Hepatocyte (in vitro differentiated cells): ENCODE measurements at places on chromosomes 12 and 14. TPM values are rescaled to one million over a fixed set of nuclear protein-coding genes. Genes with fewer than 3 reads are reported as not detected.

The PTPRQ gene
- polyA plus RNA-seq, result 0.13 TPM in 1 of 2 replicates, not detected in the other

The ARHGDIB gene
- polyA plus RNA-seq, result 14.2 and 24.5 TPM in 2 replicates

The NXPH4 gene
- 2.7 and 3.3 TPM in 2 replicates for polyA plus RNA-seq

The SCNN1A gene
- polyA plus RNA-seq, result 28.4 and 30.0 TPM in 2 replicates

The GPRC5D gene
- not detected in 2 replicates for polyA plus RNA-seq

The C14orf39 gene
- polyA plus RNA-seq, result 0.45 TPM in 1 of 2 replicates, not detected in the other

The RTN1 gene
- polyA plus RNA-seq, result 1.1 and 1.5 TPM in 2 replicates

The RTL1 gene
- 1.4 TPM in 2 replicates for polyA plus RNA-seq

The ITGB7 gene
- 1.0 TPM in 1 of 2 replicates, not detected in the other for polyA plus RNA-seq

The RBMS2 gene
- 15.9 and 18.8 TPM in 2 replicates for polyA plus RNA-seq

The FLVCR2 gene
- 7.7 and 9.5 TPM in 2 replicates for polyA plus RNA-seq

GRCh38 chr12:5124401-5124800 lies 80.7 kb downstream of the KCNA5 start:
- no peak for DNase-seq

- no peak for DNase-seq
These were observed 502.7 kb downstream of the SOX5 start for GRCh38 chr12:23446746-23447145.

DNA sequence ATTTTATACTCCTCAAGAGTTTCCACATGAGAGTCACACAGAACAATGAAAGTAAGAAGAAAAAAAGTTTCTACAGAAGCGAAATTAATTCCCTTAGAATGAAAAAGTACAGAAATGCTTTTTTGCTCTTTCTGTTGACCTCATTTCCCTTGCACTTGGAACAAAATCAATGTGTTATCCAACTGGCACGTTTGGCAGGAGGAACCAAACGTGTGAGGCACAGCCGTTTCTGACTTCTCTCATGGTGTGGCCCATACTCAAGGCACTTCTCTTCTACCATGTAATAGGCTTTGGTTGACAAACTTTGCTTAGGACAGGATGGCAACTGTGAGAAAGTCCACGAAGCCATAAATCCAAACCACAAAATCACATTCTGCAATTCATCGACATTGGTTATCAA lies 297.0 kb downstream of the FUT8 start:
- no peak for DNase-seq

DNA sequence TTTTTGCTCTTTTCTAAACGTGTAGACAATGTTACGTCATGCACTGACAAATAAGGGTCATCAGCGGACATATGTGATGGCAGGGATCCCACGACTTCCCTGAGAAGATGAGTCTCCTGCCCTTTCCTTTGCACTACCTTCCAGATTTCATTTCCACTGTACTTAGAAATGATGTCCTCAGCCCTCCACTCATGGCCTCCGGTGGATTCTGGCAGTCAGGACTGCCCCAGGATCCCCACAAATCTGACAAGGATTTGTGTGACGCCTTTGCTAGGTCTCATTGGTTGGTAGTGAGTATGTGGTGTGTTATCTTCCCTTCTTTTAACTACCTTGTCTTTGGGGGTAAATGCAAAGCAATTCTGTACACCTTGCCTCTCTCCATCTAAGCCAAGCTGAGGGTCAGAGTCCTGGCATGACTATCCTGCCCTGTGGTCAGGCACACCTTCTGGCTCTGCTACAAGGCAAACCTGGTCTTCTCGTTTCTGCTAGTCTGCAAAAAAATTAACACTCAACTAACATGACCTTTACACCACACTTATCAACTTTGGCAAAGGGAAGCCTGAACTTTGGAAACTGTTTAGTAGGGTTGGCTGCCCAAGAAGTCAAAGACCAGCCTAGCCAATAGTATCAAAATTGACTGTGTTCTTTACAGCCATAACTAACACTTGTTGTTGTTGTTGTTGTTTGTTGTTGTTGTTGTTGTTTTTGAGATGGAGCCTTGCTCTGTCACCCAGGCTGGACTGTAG lies 17.3 kb upstream of the DHRS4 start:
- no peak for DNase-seq

DNA sequence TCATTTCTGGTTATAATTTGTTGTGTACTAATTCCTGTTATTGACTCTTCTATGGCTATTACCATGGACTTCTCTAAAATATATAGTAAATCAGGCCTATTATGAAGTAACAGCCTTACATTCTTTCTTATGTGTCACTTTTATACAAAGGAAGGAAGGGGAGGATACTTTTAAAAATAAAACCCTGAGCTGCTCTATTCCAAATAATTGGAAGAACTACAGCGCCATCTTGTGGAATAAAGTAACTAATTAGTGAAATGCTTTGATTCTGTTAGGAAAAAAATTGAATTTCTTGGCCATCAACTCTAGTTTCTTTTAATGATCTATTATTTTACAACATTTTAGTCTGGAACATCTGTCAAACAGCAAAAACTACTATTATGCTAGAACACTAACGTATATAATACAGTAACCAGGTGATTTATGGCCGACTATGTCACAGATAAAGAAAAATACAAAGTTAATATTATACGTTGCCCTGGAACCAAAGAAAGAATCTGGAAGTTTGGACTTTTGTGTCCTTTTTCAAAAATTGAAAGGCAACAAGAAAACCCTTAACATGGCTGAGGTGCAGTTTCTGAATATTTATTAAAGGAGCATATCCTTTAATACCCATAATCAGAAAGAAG lies 55.0 kb upstream of the NELL2 start:
- peak; percentile 88 for DNase-seq

- no peak for DNase-seq
These were observed 86.7 kb downstream of the CHGA start for GRCh38 chr14:93009471-93010129.

- DNase-seq, result no peak
These were observed 82.3 kb downstream of the SPPL3 start for GRCh38 chr12:120821878-120822277.

- peak; percentile 62 for DNase-seq
These were observed 18.1 kb downstream of the RFC5 start for GRCh38 chr12:118034429-118035189.

- DNase-seq, result no peak
These were observed 3.2 kb downstream of the DGLUCY start for GRCh38 chr14:91116913-91117588.

GRCh38 chr14:23421594-23421993 lies 13.5 kb upstream of the MYH6 start:
- no peak for DNase-seq

GRCh38 chr12:114913871-114914801 lies 230.2 kb upstream of the TBX3 start:
- no peak for DNase-seq

DNA sequence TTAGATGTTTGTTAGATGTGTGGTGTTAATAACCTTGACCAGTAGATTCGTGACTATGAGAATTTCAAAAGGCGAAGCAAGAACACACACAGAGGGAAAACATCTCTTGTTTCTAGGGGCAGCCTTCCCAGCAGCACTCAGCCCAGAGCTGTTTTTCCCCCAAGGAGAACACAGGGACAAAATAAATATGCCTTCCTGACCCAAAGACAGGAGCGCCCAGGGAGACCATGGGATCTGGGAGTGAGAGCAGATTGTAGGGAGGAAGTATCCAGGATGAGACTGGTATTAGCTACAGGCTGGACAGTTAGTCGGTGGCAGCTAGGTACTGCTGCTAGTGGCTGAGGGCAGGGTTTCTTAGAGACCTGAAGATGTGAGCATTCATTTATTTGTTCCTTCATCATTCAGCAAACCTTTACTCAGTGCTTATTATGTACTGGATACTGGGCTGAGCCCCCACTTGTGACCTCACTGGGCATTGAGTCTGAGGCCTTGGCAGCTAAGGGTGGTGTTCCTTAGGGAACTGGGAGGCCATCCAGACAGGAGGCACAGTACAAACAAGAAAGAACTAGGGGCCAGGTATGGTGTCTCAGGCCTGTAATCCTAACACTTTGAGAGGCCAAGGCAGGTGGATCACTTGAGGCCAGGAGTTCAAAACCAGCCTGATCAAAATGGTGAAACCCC lies 469.8 kb downstream of the ZFP36L1 start:
- no peak for DNase-seq

DNA sequence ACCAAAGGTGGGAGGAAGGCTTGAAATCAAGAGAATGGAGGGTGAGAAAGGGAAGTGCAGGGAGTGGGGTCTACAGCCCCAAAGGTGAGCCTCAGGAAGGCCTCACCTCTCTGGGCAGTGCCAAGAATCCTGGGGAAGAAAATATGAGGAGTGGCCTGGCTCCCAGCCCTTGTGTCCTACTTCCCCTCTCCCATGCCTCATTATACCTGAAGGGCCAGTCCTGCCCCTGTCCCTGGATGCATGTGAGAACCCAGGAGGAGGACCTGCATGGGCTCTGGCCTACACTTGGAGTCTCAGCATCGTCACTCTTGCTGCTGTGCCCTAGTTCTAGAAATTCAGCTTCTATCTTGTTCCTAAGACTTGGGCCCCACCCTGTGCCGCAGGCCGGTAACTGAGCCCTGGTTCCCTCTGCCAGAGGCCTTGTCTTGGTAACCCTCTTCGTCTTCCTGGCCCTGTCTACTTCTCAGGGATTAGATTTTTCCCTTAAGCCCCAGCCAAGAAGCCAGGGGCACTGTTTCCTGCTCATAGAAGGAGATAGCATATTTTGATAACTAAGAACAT lies 10.9 kb upstream of the MYH7 start:
- no peak for DNase-seq

GRCh38 chr12:116048879-116049278 lies 228.6 kb downstream of the MED13L start:
- no peak for DNase-seq

DNA sequence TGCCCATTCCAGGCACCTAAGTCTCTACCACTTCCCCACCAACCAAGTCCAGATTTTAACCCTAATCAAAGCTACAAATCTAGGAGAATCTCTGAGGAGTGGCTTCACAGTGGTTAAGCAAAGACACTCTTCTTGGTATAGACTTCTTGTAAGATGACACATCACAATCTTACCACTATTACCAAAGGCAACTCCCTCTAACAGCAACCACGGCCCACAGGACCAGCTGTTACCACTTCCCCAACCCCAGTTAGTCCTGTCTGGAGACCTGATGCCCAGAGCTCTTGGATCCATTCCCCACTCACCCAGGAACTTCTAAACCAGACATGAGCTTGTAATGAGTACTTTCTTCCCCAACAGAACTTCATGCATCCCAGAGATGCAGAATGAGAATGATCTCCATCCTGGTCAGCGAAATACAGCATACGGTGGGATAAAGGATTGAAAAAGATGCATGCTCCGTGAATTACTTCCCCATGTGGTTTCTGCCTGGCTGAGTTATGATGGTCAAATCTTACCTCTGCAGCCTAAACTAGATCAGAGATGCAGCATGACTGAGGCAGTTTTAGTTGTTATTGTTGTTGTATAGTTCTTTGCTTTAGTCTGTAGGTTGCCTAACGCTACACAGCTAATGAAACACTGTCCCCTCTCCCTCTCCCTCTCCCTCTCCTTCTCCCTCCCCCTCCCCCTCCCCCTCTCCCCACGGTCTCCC lies 87.7 kb upstream of the FOXN3 start:
- DNase-seq, result no peak

DNA sequence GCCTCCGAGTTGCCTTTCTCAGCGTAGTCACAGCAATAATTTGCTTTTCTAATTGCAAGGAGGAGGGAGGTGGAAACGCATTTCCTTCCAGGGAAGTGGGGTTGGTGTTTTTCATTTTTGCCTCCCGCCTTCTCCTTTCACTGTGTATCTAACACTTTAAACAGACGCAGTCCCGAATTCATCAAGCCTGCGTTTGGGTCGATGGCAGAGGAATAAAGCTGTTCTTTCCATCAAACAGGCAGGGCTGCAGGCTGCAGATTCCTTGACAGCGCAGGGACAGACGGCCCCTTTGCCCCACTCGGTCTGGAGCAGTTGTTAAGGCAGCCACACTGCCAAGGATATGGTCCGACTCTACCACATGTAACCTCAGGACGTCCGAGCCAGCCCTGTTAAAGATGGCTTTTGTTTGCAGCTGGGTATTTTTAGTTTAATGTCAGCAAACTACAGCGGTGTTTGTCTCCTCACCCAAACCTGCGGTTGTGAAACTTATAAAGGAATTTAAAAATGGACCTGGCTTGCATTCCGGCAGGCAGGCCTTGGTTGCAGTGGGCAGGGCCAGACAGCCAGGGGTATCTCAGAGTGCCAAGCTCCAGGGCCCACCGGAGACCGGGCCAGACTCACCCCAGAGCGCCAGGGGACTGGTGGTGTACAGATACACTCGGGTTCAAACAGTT lies 2.1 kb downstream of the CHST11 start:
- peak; percentile 14 for DNase-seq

DNA sequence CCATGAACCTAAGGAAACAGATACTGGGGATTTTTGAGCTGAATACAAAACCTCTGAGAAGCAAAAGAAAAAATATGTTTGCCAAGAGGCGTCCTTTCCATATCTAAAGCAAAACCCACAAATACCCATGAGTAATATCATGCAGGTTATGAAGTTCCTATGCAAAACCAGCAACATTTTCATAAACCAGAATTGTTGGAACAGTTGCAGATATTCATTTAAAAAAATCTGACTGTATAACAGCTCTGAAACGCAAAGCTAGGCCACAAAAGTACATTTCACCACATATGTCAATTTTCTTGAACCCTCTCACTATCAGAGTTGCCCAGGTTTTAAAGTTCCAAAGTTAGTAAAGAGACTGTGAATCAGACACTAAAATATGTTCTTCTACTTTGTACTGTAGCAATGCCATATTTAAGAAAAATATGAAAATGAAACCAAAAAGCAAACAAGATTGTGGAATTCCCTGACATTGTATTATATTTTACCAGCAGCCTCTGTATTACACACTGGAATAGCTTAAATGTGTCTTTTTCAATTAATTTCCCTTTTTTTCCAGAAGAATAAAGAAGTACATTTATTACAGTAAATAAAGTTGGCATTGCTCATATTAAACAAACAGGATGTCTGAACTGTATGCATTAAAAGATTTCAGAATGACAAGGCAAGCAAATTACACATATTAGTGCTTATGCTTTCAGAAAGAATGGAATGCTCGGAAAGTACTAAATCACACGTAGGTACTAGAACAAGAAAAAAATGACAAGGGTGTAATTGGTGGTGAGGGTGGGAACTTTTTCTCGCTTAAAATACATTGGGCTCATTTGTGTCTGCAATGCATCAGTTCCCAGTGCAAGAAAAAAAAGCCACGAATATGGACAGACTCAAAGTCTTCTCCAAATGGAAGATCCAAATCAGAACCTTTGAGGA lies 33.6 kb upstream of the HIF1A start:
- DNase-seq, result no peak

DNA sequence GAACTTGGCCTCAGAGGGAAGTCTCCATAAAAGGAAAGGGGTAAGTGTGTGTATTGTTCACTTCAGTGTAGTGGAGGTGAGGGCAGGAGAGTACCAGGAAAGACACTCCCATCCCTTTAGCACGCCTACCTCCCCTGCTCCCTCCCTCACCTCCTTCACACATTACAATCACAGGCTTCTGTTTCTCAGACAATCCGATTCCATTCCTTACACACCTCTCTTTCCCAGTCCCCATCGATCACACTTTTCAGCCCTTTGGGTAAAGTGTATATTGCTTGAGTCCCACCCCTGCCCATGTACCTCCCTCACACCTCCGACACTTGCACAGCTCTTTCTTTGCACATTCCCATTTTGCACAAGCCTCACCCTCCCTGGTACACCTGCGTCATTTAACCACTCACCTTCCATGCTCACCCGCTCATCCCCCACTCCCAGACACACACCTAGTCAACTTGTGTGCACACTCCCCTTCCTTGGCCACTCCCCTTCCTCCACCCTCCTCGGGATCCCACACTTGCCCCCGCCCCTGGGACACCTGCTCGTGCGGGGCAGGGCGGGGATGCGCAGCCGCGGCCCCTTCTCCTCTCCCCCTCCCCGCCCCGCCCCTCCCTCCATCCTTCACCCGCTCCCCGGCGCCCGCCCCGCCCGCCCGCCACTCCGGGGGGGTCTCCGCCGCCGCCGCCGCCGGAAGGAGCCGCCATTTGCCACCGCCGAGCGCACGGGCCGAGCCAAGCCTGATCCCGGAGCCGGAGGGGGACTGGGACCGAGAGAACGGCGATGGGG lies at the start of gene MARCHF9:
Gene MARCHF9 (plus strand): TSS at position 693 of the 783 bp plus-strand sequence. CDS start 426 bp downstream, outside the sequence.
- peak; percentile 89 for DNase-seq
